ENCODE measurements at places on chromosomes 7 and 10. TPM values are rescaled to one million over a fixed set of nuclear protein-coding genes. Genes with fewer than 3 reads are reported as not detected.

Gene DPYSL4
- total RNA-seq = 6.9 TPM

Gene DRGX
- not detected for total RNA-seq

Gene CYP2E1
- 1.6 TPM for total RNA-seq

Gene VWDE
- total RNA-seq = 0.11 TPM

Gene SPDYE5
- 0.13 TPM for total RNA-seq

Gene STRIP2
- total RNA-seq = 16.9 TPM

Gene PTF1A
- not detected for total RNA-seq

Gene PI4K2A
- 25.5 TPM for total RNA-seq

Gene PARG
- 31.6 TPM for total RNA-seq

Gene SAP25
- not detected for total RNA-seq
